ENCODE measurements at places on chromosomes 6 and 20.

DNA sequence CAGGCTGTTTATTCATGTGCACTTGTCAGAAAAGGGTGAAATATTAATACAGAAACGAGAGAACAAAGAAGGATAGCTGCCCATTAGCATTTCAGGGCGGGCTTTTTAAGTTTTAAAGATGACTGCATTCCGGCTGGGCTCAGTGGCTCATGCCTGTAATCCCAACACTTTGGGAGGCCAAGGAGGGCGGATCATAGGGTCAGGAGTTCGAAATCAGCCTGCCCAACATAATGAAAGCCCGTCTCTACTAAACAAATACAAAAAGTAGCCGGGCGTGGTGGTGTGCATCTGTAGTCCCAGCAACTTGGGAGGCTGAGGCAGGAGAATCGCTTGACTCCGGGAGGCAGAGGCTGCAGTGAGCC, 130.5 kb downstream of the HFE start:
- no peak for DNase-seq

DNA sequence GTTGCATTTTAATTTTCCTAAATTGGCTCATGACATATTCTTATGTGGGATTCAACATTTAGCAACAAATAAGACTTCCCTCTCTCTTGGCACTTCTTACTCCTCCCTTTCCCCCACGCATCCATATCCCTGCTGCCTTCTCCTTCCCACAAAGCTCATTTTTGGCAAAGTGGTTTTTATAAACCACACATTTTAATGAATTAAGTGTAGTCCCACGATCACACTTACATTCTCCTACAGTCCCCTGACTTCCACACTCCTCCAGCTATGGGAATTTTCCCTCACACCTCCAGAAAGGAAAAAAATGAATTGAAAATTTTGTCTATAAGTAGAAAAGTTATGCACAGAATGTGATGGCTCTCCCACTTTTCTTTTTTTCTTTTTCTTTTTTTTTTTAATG, 345.0 kb downstream of the CD83 start:
- DNase-seq, result no peak

GRCh38 chr6:130525408-130525807, 159.6 kb downstream of the TMEM200A start:
- DNase-seq, result peak; percentile 19

- no peak for DNase-seq
Observed at GRCh38 chr20:41068806-41069205, 40.2 kb downstream of the TOP1 start.

DNA sequence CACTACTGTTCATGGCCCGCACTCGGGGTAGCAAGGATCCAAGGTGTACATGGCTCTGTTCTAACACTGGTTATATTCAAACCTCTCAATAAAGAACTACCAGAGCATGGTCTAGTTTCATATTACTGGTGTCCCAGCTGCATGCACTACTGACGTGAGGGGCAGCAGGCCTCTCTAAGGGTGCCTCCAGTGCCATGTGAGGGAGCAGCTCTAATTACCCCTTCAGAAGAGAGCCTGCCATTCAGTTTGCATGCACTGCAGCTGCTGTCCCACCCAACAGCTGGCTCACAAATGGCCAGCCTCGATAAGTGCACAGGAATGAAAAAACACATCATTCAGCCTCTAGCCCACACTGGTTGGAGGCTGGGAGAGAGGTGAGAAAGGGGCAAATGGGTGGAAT, 85.2 kb downstream of the SMLR1 start:
- no peak for DNase-seq

DNA sequence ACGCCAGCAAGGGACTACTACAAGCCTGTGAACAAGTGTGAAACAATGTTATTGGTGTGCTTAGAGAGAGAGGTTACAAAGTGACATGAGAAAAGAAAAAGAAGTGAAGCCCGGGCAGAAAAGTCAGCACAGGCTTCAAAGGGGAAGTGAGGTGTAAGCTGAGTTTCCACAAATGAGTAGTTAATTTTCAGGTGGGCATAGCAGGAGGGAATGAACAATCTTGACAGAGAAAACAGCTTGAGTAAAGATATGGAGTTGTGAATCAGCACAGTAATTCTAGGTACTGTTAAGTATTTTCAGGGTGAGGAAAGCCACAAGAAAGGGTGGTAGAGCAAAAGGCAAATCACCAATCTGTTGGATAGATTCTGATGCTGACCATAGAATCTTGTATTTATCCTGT, 4.3 kb downstream of the KCNQ5 start:
- peak; percentile 50 for DNase-seq

DNA sequence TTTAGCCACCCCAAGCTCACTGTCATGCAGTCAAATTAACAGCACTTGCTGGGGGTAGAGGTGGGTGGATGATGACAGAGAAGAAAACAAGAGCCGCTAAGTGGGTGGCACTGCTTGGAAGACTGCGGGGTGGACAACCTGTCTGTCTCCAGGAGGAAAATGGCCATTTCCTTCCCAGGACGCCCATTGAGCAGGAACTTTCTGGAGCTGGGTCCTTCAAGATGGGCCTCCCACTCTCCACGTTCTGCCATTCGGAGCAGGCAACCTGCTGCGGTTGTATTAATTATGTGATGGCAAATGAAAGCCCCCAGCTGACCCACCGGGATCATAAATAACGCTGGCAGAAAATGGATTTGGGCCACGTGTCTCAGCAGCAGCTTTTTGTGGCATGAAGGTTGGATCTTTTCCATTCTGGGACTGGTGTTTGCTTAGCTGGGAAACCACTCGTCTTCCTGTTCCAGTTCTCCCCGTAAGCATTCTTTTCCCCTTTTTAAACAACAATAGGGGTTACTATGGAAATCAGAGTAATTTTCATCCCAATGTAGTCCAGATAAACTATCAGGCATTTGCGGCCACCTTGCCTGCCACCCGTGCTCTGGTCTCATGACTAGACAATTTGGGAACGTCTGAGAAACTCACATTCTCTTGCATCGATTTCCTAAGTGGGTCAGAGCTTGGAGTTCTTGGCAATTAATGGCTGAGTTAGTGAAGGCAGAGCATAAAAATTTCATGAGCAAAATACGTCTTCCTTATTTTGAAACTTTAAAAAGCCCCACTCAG, 215.5 kb downstream of the ANKRD60 start:
- DNase-seq, result no peak

- DNase-seq, result no peak
Observed at GRCh38 chr6:24795106-24795505, 3.6 kb downstream of the ARMH2 start.

GRCh38 chr6:137343241-137343640, 124.1 kb upstream of the IFNGR1 start:
- DNase-seq, result no peak

- peak; percentile 80 for DNase-seq
Observed at GRCh38 chr6:161393839-161394364, 120.0 kb upstream of the AGPAT4 start.
